Renal cortex interstitium (tissue), 15 donors: ENCODE measurements at places on chromosomes 16 and 17.

- DNase-seq = no peak
Measured at GRCh38 chr17:8147805-8148404, 4.3 kb downstream of the PER1 start.

DNA sequence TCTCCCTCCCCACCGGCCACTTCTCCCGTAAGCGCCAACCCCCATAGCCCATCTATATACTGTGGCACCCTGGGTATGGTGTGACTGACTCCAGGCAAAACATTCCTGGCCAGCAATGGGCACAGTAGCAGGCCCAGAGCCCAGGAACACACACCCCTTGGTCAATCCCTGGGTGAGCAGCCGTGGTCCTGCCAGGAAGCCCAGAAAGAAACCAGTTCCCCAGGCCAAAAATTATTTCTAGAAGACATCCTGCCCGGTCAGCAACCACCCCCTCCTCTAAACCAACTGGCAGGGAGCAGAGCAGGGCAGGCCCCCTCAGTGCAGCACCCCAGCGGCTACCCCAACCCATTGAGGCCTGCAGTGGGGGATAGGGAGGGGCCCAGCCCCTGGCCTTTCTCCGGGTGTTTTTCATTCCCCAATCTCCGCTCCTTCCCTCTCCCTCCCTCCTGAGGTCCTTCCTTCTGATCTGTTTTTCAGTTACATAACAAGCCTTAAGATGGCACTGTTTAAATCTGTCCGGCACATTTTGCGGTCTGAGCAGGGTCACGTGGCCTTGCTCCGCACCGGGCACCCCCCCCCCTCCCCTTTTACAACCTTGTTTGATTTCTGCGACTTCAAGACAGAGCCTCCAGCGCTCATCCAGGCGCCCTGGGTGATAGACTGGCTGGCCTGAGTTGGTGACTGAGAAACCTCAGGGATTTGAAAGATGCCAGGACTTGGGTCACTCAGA, 2.0 kb downstream of the NPTX1 start:
- no peak for DNase-seq

GRCh38 chr17:6913608-6914443, 82.0 kb upstream of the ALOX12 start:
- no peak for DNase-seq

- no peak for DNase-seq
Measured at GRCh38 chr16:85445064-85445778, 167.9 kb upstream of the GSE1 start.

GRCh38 chr16:64975821-64976220, 146.0 kb downstream of the CDH11 start:
- no peak for DNase-seq

- DNase-seq = no peak
Measured at GRCh38 chr16:47925811-47926460, 229.9 kb downstream of the ABCC12 start.

DNA sequence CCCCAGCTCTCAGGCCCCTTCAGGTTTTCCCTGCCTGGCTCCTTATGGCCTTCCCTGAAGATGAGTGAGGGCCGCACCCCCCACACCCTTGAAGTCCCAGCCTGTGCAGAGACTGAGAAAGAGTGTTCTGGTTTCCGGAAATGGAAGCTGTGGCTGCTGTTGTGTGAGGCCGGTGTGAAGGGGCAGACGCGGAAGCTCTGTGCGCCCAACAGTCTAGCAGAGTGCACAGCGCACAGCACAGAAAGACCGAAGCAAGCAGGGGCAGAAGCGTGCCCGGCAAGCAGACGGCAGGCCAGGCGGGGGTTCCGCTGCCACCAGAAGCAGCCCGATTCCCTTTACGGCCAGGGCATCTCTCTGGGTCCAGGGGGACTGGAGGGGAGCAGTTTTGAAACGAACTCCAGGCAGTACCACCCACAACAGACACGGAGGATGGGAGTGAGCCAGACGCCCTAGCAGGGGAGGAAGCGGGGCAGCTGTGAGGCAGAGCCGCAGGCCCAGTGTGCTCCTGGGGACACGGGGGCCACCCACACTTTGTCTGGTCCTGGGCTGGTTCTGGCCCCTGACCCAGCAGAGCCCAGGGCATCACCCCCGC, 16.7 kb downstream of the TPSG1 start:
- no peak for DNase-seq

GRCh38 chr17:75504347-75505151, 10.8 kb downstream of the CASKIN2 start:
- DNase-seq = no peak

DNA sequence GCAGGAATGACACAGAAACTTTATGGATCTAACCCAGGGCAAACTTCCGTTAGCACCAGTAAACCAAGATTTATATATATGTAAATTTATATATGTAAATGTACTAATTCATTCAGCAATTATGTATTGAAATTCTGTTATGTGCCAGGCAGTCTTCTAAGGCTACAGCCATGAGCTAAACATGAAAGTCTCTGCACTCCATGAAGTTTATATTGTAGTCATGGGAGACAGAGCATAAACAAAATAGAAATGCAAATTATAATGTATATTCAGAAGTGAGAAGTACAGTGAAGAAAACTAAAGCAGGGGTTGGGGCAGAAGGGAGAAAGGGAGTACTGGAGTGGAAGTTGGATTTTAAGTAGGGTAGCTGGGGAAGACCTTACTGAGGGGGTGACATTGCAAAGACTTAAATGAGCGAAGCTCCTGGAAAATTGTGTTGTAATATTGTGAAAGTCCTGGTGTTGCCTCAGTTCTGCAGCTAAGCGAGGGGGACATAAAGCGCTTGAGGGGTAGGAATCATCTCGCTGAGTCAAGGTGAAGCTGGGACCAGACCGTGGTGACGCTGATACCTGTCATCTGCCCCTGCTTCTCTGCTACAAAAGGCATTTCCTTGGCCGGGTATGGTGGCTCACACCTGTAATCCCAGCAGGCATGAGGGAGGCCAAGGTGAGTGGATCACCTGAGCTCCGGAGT, 64.8 kb downstream of the YPEL2 start:
- DNase-seq = no peak

DNA sequence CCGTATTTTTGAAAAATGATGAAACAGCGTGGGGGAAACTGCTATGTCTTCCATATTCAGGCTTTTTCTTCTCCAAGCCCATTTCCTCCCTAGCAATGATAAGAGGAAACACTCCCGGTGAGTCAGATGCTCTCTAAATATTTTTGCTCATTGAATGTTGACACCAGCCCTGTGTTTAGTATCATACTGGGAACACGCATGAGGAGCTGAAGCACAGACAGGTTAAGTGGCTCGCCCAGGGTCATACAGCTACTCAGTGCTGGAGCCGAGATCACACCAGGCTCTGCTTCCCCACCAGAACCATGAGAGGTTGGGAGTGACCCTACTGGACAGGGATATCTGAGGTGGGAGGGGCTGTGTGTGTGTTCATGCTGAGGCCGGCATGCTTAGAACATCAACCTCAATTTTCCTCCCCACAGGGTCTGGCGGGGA, 37.8 kb upstream of the ADGRG1 start:
- no peak for DNase-seq

- no peak for DNase-seq
Measured at GRCh38 chr16:22217890-22218730, 12.0 kb downstream of the EEF2K start.
